Bronchial smooth muscle cell (primary cell): ENCODE measurements at places on chromosomes 3 and 15. TPM values are rescaled to one million over a fixed set of nuclear protein-coding genes. Genes with fewer than 3 reads are reported as not detected.

TIGIT gene
- 0.32 TPM in 1 of 2 replicates, not detected in the other for total RNA-seq

ST3GAL6 gene
- 1.3 TPM in 2 replicates for total RNA-seq

TSEN2 gene
- 11.2 and 20.4 TPM in 2 replicates for total RNA-seq

CMTM8 gene
- total RNA-seq = 0.09 and 0.32 TPM in 2 replicates

SLC12A1 gene
- under 0.01 TPM in 1 of 2 replicates, not detected in the other for total RNA-seq

SLC28A1 gene
- not detected in 2 replicates for total RNA-seq

PRTG gene
- total RNA-seq = 0.47 and 1.2 TPM in 2 replicates
